ENCODE measurements at places on chromosomes 5 and 9. TPM values are rescaled to one million over a fixed set of nuclear protein-coding genes. Genes with fewer than 3 reads are reported as not detected.

Gene ARHGEF39
- 1.1 TPM for total RNA-seq

Gene RNF183
- total RNA-seq = not detected

Gene SLC35A4
- total RNA-seq = 19.3 TPM

Gene ANKDD1B
- total RNA-seq = 0.36 TPM

Gene SV2C
- total RNA-seq = 0.33 TPM

Gene PCDHB7
- total RNA-seq = 2.8 TPM

Gene GTF2H2
- 20.5 TPM for total RNA-seq

Gene TPM2
- 8,131 TPM for total RNA-seq

- no peaks in the 10 kb centered on the region for H3K36me3 ChIP-seq
- no peaks in the 10 kb centered on the region for H3K4me1 ChIP-seq
- H3K27me3 ChIP-seq = no peaks in the 10 kb centered on the region
- no peak for DNase-seq
Measured at GRCh38 chr9:2872250-2872930, 28.5 kb upstream of the PUM3 start.

DNA sequence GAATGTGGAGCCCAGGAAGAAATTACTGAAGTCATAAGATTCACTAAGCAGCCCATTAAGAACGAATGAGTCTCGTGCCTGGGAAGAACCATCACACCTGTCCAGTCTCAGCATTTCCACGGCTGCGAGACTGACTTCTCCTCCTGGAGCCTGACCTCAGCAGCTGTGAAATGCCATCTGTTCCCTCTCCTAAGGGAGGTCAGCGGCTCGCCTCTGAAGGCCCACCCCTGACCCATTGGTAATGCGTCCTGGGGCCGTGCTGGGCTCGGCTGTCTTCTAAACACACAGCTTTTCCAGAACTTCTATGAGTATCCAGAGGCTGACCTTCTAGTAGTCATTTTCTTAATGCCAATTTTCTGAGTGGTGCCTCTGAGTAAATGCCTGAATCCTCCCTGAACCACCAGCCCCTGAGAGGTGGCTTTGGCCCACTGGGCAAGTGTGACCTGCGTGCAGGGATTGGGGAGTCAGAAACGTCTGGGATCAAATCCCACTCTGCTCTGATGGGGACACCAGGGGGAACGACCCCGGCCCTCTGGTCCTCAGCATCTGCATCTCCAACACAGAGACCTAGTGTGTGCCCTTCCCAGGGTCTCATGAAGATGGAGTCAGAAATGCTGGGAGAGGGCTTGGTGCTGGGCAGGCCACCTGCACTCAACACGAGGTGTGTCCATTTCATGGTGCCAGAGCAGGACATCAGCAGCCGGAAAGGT is 5.7 kb downstream of the SLC6A3 start:
- H3K27me3 ChIP-seq = peaks cover 64% of the 10 kb centered on the region
- H3K4me1 ChIP-seq = peaks cover 4% of the 10 kb centered on the region
- H3K4me3 ChIP-seq = no peak overlapping the region
- H3K27ac ChIP-seq = no peak overlapping the region
- no peaks in the 10 kb centered on the region for H3K36me3 ChIP-seq

- no peaks in the 10 kb centered on the region for H3K27me3 ChIP-seq
- no peak overlapping the region for H3K27ac ChIP-seq
- H3K4me3 ChIP-seq = no peak overlapping the region
- no peak for DNase-seq
- H3K4me1 ChIP-seq = peaks cover 12% of the 10 kb centered on the region
Measured at GRCh38 chr5:136155761-136156160, 23.1 kb downstream of the SMAD5 start.

- H3K27ac ChIP-seq = no peak overlapping the region
- no peak overlapping the region for H3K4me3 ChIP-seq
- H3K36me3 ChIP-seq = no peaks in the 10 kb centered on the region
- peaks cover 3% of the 10 kb centered on the region for H3K27me3 ChIP-seq
- no peaks in the 10 kb centered on the region for H3K4me1 ChIP-seq
Measured at GRCh38 chr5:178476531-178476930, 113.7 kb downstream of the COL23A1 start.

DNA sequence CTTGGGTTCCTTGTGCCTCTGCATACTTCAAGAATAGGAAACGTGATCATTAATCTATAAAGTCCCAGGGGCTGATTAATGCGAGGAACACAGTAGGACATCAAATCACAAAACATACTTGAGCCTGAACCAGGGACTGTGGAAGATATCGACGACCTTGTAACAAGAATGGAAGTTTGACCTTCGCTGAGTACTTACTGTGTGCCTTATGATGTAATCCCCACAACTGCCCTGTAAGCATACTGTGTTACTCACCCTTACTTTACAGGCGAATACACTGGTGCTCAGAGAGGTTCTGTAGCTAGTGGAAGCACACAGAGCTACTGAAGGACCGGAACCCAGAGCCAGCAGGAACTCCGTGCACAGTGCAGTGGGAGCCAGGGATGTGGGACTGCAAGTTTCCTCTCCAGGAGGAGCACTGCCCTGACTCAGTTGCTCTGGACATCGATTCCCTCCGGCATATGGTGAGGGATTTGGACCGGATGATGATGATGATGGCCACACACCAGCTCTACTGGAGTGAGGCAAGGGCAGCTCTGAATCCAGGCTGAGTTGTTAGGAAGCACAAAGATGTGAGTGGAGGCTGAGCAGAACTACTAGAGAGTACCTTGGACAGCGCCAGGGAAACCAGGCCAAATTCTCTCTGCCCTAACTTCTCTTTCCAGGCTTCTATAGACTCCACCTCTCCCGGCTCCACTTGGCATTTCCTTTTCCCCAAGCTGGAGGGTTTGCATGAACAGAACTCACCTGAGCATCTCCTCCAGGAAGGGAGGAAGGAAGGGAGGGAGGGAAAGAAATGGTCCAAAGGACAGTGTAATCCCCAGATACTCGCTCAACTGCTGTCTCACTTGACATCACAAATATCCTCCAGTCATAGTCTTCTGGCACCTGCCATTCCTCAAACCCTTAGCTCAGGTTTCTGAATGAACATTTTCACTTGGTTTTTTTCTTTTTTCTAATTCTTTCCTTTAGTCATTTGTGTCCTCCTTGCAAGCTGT is 1.5 kb upstream of the GABBR2 start:
- no peak for DNase-seq
- peaks cover 24% of the 10 kb centered on the region for H3K4me1 ChIP-seq

- no peaks in the 10 kb centered on the region for H3K27me3 ChIP-seq
- no peak overlapping the region for H3K27ac ChIP-seq
- H3K36me3 ChIP-seq = no peaks in the 10 kb centered on the region
- H3K4me3 ChIP-seq = no peak overlapping the region
- DNase-seq = no peak
Measured at GRCh38 chr9:109355564-109356297, 34.9 kb upstream of the EPB41L4B start.

DNA sequence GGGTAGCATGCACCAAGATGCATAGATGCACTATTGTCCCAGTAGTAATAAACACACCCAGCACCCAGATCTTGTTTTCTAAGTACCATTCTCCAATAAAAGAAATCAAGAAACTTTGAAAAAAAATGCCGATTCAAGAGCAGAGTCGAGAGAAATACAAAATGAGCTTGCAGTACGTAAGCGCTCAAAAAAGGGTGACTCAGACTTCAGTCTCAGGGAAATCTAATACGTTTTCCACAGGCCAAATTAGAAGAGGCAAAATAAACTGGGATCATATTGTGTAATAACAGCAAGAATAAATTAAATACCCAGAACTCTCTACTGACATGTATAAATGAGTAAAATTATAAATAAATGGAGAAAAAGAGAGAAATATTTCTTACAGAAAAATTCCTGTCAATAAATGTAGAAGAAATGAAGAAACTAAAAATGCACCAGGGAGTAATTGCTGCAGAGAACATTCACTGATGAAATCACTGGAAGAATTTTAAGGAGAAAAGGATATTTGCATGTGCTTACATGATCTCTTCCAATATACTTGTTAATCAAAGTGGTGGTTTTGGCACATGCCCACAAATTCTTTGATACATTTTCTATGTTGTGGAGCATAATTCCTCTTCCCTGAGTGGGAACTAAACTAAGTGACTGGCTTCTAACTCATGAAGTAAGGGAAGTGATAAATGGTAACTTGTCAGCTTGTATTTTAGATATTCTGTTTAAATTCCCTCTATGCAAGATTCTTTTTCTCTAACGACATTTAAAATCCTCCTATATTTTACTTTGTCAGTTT is 567.6 kb upstream of the ADAMTS16 start:
- H3K4me3 ChIP-seq = no peak overlapping the region
- H3K27ac ChIP-seq = no peak overlapping the region
- no peaks in the 10 kb centered on the region for H3K36me3 ChIP-seq
- no peaks in the 10 kb centered on the region for H3K27me3 ChIP-seq

- H3K4me3 ChIP-seq = no peak overlapping the region
- peaks cover 85% of the 10 kb centered on the region for H3K27me3 ChIP-seq
- peaks cover 11% of the 10 kb centered on the region for H3K4me1 ChIP-seq
Measured at GRCh38 chr9:136661641-136662325, 933 bp upstream of the EGFL7 start.

GRCh38 chr9:118940473-118940872 is 428.8 kb downstream of the BRINP1 start:
- H3K27me3 ChIP-seq = no peaks in the 10 kb centered on the region
- H3K4me1 ChIP-seq = no peaks in the 10 kb centered on the region
- DNase-seq = no peak
- H3K27ac ChIP-seq = no peak overlapping the region
- no peak overlapping the region for H3K4me3 ChIP-seq

GRCh38 chr5:139190125-139190524 is 8.0 kb downstream of the SIL1 start:
- no peaks in the 10 kb centered on the region for H3K27me3 ChIP-seq
- no peaks in the 10 kb centered on the region for H3K4me1 ChIP-seq
- peak; percentile 27 for DNase-seq

- no peaks in the 10 kb centered on the region for H3K4me1 ChIP-seq
- H3K27ac ChIP-seq = no peak overlapping the region
- no peaks in the 10 kb centered on the region for H3K36me3 ChIP-seq
- DNase-seq = no peak
Measured at GRCh38 chr5:92777421-92777820, 803.6 kb downstream of the NR2F1-AS1 start.

DNA sequence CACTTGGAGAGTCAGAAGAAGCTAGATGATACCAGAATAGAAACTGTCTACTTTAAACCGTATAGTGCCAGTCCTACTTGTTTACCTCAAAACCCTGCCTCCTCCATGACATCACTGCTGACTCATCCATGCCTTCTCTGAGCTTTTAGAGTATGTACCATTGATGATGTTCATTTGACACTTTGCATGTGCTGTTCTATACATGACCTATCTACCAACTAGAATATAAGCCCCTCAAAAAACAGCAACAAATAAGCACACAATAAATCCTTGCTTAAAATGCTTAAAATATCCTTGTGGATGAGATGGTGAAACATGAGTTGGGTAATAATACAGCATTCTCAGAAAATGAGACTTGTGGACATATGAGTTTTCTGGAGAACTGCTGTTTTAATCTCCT is 2.6 kb downstream of the CTNNAL1 start:
- no peaks in the 10 kb centered on the region for H3K27me3 ChIP-seq
- no peaks in the 10 kb centered on the region for H3K4me1 ChIP-seq
- no peak for DNase-seq
- H3K36me3 ChIP-seq = no peaks in the 10 kb centered on the region
- no peak overlapping the region for H3K4me3 ChIP-seq

DNA sequence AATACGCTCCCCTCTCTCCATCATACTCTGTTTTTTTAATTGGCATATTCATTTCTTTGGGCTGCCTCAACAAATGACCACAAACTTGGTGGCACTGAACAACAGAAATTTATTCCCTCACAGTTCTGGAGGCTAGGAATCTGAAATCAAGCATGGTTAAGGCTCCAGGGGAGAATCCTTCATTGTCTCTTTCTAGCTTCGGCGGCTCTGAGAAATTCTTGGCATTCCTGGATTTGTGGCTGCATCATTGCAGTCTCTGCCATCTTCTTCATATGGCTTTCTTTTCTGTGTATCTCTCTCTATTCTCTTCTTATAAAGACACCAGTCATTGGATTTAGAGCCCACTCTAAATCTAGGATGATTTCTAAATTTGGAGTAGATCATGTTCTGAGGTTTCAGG is 10.9 kb upstream of the SLC24A2 start:
- DNase-seq = no peak
- no peak overlapping the region for H3K27ac ChIP-seq
- H3K4me1 ChIP-seq = no peaks in the 10 kb centered on the region
- no peaks in the 10 kb centered on the region for H3K36me3 ChIP-seq
- H3K27me3 ChIP-seq = no peaks in the 10 kb centered on the region

GRCh38 chr5:139774980-139775661 is 20.5 kb upstream of the PSD2 start:
- no peak overlapping the region for H3K4me3 ChIP-seq
- H3K27ac ChIP-seq = no peak overlapping the region
- peak; percentile 85 for DNase-seq
- no peaks in the 10 kb centered on the region for H3K36me3 ChIP-seq
- H3K27me3 ChIP-seq = no peaks in the 10 kb centered on the region

DNA sequence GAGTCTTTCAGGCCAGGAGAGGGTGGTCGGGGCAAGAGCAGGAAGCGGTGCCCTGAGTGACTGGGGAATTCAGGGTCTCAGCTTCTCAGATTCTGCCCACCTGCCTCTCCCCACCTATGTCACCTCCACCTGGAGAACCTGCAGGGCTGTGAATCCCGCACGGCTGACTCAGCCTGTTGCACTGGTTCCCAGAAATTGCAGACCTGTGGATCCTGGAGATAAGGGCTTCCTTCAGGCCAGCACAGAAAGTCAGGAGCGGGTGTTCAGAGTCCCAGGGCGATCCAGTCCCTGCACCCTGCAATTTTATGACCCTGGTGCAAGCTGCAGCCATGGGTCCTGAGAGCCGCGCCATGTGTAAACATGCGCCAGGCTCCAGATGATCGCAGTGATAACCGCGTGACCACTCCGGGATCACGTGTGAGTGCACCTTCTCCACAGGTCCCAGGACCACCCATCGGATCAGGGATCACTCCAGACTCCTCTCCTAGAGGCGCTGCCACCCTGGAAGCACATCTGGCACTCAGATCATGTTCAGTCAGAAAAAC is 17.8 kb downstream of the IRX4 start:
- DNase-seq = no peak
- peaks cover 4% of the 10 kb centered on the region for H3K27me3 ChIP-seq
- H3K36me3 ChIP-seq = no peaks in the 10 kb centered on the region
- no peak overlapping the region for H3K4me3 ChIP-seq

DNA sequence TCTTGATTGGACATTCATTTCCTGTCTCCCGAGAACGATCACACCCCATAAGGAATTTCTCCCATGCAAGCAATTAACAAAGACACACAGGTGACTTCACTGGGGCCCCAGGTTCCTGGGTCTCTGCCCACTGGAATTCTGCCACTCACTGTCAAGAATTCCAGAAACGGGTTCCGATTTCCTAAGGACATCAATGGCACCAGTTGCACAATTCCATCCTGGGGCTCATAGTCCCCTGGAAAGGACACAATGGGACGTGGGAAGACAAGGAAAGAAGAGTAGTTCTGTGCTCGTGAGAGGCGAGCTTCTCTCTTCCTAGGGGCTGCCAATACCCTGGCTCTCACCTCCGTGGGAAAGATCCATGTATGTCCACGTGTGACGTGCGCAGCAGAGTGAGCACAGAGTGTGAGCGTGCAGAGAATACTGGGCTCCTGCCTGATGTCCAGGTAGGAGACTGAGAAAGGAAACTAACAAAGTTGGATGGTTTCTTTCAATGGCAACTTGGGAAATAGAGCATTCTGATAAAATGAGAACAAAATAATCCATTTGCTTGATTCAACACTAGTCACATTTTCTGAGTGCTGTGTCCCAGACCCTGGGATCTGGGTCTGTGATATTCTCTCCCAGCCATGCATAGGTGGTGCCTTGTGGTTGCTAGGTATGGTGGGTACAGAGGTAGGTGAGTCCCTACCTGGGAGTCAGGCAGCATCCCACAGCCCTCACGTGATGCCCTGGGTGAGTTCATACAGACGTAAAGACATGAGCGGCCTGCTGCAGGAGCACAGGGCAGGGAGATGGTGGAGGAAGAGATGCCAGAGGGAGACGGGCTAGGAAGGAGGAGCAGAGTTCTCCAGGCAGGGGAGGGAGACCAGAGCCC is 159.8 kb downstream of the COL23A1 start:
- H3K4me1 ChIP-seq = no peaks in the 10 kb centered on the region
- H3K4me3 ChIP-seq = no peak overlapping the region
- no peaks in the 10 kb centered on the region for H3K27me3 ChIP-seq
- no peaks in the 10 kb centered on the region for H3K36me3 ChIP-seq
- no peak for DNase-seq
